IMR-90 (cell line): ENCODE measurements at places on chromosomes 13 and 19. TPM values are rescaled to one million over a fixed set of nuclear protein-coding genes. Genes with fewer than 3 reads are reported as not detected.

DNA sequence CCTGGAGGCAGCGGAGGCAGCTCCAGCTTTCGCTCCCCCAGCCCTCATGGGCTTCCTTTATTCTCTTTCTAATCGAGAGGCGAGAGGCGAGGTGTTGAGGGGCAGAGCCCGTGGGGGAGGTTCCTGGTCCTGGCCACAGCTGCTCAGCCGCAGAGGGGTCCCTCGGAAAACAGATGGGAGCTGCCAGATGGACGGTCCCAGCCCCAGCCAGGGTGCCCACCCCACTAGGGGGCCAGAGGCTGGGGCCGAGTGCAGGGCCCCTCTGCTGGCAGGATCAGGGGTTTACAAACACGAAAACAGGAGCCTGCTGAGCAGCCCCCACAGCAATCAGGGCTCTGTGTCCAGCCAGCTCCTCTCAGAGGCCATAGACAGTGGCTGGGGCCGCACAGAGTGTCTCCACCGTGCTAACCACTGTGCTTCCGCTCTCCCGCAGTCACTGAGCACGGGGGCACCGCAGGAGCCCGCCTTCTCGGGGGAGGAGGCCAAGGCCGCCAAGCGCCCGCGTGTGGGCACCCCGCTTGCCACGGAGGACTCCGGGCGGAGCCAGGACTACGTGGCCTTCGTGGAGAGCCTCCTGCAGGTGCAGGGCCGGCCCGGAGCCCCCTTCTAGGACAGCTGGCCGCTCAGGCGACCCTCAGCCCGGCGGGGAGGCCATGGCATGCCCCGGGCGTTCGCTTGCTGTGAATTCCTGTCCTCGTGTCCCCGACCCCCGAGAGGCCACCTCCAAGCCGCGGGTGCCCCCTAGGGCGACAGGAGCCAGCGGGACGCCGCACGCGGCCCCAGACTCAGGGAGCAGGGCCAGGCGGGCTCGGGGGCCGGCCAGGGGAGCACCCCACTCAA is 182.2 kb downstream of the KDM4B start:
- DNase-seq = no peak

The NEK5 gene
- 0.03 TPM in 1 of 2 replicates, not detected in the other for polyA plus RNA-seq

The BEST2 gene
- polyA plus RNA-seq = not detected in 2 replicates

DNA sequence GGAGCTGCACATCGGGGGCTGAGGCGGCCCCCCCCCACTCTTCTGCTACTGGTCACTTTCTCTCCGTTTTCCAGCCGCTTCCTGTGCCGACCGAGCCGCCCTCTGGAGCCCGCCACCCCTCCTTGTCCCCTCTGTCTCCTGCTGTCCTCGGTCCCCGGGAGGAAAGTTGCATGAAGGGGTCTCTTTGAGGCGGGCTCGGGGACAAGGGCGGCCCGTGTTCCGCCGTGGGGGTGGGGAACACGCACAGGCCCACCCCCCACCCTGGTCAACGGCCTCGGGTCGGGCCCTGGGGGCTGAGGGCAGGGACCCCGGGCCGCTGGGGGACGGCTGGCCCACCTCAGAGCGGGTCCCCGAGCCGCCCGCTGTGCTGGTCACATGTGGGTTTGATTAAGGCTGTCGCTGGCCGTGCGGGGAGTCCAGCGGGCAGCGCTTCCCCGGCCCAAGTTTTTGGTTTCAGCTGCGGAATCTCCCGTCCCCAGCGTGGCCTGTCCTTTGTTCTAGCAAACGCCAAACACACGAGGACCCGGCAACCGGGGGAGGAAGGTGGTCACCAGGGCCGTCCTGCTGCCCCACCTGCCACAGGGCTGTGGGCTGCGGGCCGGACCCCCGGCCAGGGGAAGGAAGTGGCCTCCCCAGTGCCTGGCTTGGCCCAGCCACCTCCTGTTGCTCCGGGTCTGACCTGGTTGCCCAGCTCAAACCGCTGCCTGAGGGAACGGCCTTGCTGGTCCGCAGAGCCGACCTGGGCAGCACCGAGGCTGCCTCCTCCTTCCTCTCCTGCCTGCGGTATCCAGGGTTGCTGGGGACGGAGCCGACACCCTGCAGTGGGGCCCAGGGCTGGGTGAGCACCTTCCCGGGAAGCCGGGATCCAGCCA is 1.9 kb downstream of the EFNA2 start:
- no peak for DNase-seq

- peak; percentile 35 for DNase-seq
These were observed 23.0 kb downstream of the NFIX start for GRCh38 chr19:13018035-13018914.

- DNase-seq = no peak
These were observed 1.4 kb downstream of the KASH5 start for GRCh38 chr19:49389406-49389805.

DNA sequence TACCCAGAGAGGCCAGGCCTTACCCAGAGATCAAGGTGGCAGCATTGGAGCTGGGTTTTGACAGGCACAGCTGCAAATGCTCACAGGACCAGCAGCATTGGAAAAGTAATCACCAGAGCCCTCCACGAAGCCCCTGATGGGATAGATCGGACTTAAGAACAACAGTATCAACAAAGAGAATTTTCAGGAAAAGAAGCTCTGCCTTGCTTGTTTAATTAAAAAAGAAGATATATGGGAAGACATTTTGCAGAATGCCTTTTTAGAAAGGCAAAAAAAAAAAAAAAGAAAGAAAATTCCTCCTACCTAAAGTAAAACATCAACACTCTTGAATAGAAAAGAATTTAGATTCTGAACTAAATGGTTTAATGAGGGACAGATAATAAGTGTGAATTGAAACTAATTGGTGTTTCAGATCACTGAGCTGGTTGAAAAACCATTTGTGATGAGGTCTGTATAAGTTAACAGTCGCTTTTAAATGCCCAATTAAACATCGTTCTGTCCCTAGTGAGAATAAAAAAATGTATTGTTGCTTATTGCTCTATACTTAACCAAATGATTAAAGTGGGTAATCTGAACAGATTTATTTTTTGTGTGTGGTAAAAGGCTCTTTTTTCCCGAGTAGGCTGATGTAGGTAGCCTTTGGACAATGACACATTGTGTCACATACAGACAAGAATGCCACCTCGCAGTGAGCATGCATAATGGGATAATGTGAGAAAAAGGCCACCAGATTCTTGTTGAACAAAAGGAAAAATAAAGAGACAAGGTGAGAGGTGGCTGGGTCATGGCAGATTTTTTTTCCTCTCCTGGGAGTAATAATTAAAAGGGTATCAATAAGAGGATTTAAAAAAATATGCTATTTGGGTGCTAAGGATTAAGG is 93.0 kb upstream of the ARGLU1 start:
- no peak for DNase-seq

The SHD gene
- not detected in 2 replicates for polyA plus RNA-seq

The GARRE1 gene
- polyA plus RNA-seq = 16.9 and 21.5 TPM in 2 replicates

The ZNF132 gene
- polyA plus RNA-seq = 1.4 and 2.4 TPM in 2 replicates

GRCh38 chr13:109101550-109102144 is 472.2 kb downstream of the MYO16 start:
- DNase-seq = no peak
